Endothelial cell (in vitro differentiated cells): ENCODE measurements at places on chromosomes 5 and 9.

GRCh38 chr9:113350937-113351336, 1.6 kb downstream of the BSPRY start:
- DNase-seq: no peak

DNA sequence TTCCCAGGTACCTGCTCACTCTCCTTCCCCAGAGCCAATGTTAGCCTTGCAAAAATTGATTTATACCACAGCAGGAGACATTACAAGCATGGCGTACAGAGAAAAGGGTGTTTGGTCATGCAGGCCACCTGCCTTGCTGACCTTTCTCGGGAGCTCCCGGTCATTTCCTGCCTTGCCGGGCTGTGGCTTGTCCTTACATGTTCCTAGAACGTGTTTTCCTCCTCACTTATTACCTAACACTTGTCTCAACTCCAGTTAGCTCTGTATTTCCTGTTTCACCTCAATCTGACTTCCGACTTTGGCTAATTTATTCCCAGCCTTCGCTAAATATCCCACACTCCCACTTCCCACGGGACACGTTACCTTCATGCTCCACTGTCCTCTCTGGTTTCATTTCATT, 282.5 kb downstream of the ICE1 start:
- no peak for DNase-seq

DNA sequence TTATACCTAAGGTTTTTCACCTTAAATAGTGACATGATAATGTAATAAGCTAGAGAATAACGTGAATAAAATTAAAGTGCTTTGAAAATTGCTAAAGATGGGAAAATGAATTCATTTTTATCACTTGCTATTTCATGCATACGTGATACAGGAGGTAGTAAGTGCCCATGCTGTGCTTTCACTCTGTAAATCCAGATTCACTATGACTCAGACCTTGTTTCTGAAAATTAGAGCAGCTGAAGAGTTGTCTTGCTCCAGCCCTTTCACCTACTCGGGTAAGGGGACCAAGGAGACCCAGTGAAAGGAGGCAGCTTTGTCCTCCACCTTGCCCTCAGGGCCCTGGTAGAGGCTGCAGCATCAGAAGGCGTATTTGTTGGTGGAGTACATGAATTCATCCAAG, 87.9 kb downstream of the ANKH start:
- DNase-seq: no peak

GRCh38 chr5:126568206-126568755, 26.7 kb downstream of the ALDH7A1 start:
- no peak for DNase-seq

- no peak for DNase-seq
Observed at GRCh38 chr5:178551059-178551458, 39.1 kb downstream of the COL23A1 start.

GRCh38 chr5:58077966-58078365, 381.9 kb downstream of the PLK2 start:
- DNase-seq: no peak

DNA sequence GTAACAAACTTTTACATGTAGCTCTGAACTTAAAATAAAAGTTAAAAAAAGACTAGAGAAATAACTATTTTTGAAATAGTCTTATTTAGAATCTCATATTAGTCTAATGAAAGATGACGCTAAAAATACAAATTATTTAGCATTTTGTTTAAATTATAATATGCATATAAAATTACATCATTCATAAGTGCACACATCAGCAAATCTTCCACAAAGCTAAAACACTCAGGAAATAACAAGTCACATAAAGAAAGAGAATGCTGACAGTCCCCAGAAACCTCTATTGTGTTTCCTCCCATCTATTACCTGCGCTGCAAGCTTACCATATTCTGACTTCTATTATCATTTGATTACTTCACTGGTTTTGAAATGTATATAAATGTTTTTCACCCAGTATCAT, 986.9 kb upstream of the SEMA6A start:
- DNase-seq: no peak

GRCh38 chr5:169139480-169140050, 161.4 kb downstream of the SLIT3 start:
- DNase-seq: no peak

DNA sequence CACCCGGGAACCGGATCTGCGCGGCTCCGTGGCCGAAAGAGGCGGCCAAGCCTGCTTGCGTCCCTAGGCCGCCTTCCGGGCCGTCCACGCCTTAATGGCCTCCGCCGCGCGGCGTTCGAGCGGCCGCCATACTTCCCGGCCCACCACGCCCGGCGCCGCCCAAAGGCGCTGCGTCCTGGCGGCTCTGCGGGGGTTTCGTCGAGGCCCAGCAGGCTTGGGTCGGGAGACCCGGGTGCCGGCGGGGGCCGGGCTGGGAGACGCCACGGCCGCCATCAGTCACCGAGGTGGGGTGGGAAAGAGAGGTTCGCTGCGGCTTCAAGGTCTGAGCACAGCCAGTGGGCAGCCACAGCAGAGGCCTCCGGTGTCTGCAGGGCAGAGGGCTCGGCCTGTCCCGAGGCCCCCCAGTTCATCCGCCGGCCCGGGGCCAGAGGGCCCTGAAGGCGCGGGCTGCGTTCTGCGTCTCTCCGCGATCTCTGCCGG, 545.8 kb upstream of the CDH10 start:
- no peak for DNase-seq

GRCh38 chr5:168750926-168751325, 171.8 kb upstream of the PANK3 start:
- no peak for DNase-seq

- no peak for DNase-seq
Observed at GRCh38 chr5:141598391-141599345, 20.1 kb downstream of the DIAPH1 start.

DNA sequence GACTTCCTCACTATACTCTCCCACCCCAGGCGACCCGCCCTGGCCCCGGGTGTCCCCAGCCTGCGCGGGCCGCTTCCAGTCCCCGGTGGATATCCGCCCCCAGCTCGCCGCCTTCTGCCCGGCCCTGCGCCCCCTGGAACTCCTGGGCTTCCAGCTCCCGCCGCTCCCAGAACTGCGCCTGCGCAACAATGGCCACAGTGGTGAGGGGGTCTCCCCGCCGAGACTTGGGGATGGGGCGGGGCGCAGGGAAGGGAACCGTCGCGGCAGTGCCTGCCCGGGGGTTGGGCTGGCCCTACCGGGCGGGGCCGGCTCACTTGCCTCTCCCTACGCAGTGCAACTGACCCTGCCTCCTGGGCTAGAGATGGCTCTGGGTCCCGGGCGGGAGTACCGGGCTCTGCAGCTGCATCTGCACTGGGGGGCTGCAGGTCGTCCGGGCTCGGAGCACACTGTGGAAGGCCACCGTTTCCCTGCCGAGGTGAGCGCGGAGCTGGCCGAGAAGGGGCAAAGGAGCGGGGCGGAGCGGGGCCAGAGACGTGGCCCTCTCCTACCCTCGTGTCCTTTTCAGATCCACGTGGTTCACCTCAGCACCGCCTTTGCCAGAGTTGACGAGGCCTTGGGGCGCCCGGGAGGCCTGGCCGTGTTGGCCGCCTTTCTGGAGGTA, 2.1 kb downstream of the CA9 start:
- DNase-seq: peak; percentile 81

GRCh38 chr5:29897916-29898315, 1295.6 kb upstream of the CDH6 start:
- DNase-seq: no peak
